ENCODE measurements at places on chromosomes 16 and 17.
A peak's percentile ranks its signal among the peaks of the same experiment; 100 is the strongest.

DNA sequence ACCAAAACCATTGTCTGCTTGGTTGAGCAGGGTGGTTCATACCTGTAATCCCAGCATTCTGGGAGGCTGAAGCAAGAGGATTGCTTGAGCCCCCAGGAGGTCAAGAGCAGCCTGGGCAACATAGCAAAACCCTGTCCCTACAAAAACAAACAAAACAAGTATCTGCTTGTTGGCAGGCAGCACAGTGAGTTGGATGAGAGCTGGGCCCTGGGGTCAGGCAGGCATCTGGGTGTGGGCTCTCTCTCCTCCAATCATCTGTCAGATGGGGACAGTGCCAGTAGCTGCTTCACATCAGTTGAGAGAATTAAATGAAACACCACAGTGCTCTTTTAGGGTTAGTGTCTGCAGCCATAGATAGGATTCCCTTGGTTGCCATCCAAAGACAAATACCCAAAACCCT, 5.8 kb downstream of the ARMC7 start:
- no peak for DNase-seq

DNA sequence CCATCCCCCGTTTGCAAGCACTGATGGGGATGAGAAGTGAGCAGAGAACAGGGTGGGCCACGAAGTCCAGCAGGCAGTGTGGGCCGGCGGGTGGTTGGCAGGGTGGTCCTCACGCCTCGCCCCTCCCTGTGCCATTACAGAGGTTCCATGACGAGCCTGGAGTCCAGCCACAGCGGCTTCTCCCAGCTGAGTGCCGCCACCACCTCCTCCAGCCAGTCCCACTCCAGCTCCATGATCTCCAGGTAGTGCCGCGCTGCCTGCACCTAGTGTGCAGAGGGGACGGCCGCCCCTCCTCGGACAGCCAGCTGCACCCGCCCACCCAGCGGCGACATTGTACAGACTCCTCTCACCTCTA, 73.0 kb downstream of the SEC14L1 start:
- DNase-seq: no peak

DNA sequence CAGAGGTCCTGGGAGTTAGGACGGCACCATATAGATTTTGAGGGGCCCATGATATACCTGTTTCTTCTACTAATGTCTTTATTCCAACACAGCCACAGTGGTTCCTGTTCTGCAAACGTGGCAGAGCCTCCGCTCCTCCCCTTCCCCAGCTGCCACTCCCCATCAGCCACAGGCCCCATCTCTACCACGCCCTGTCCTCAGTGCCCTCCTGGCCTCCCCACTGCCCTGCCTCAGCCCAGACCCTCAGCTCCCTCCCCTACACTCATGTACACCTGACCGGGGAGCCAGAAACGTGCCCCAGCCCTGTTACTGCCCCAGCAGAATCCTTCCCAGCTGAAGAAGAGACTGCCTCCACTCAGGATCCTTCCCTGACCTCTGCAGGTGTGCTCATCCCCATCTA, 11.9 kb upstream of the RBFOX3 start:
- no peak for DNase-seq

- no peak for DNase-seq
Measured at GRCh38 chr17:33079201-33079600, 87.6 kb downstream of the SPACA3 start.

DNA sequence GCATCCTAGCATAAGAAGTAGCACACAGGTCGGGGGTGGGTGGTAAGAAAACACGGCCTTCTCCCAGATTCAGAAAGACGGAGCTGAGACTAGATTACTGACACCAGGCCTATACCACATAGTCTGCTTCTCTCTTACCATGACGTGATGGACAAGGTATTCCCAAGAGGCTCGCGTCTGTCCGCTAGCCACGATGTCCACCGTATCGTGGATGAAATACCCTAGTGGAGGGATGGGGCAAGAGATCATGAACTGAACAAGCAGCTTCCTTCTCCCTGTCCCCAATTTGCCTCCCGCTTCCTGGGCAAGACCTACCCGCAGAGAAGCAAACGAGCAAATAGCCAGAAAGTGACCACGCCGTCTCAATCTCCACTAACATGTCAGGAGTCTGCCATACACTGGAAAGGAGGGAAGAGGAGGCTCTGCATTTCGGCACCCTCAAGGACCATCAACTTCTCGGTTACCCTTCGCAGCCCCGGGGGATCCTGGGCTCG, 820 bp downstream of the TLCD1 start:
- peak; percentile 88 for DNase-seq

DNA sequence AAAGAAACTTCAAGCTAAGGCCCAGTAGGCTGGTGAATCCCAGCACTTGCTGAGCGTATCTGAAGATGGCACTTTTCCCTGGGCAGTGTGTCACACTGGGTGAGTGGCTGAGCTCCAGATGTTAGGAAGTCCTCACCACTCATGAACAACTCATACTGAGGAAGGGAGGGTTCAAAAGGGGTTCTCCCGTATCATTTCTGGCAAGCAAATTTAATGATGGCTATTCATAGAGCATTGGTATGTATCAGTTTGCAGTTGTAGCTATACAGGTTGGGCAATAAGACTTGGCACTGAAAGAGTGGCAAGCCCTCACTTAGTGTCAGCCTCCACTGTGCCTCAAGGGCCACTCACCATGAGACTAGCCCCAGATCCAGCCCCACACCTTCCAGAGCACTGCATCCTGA, 10.7 kb downstream of the GFOD2 start:
- DNase-seq: no peak

DNA sequence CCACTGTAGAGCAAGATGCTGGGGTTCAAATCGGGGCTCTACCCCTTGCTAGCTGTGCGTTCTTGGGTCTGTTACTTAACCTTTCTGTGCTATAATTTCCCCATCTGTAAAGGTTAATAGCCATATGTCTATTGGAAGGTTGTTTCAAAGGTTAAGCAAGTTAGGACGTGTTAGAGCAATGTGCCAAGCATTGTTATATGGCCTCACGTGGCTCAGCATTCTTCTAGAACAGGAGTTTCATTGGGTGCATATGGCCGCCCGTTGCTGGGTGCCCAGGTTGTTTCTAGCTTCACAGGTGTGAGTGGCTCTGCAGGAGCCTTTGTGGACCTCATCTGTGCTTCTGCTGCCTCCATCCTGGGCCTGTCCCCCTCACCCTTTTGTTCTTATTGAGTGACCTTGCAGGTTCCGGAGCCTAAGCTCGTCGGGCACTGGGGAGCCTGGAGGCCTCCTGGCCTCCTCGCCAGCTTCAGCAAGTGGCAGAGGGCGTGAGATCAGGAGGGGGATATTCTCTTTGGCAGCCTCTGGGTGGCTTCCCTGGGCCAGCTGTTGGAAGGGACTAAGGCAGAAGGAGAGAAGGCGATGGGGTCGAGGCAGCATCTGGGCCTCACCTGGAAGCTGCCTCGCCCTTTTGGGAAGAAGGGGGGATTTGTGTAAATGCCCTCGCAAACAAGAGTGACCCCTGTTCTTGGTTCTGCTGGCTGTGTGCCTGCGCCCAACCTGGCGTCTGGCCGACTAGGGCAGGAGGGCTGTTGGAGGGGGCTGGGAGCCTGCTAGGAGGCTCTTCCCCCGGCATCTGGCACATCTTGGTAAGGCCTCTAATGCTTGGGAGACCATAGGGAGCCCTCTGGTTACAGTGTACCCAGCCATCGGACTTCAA, 80.2 kb upstream of the CIBAR2 start:
- DNase-seq: no peak

GRCh38 chr17:32127158-32127897, 15.0 kb upstream of the RHOT1 start:
- DNase-seq: peak; percentile 80

- DNase-seq: peak; percentile 80
Measured at GRCh38 chr16:20774703-20775362, 11.0 kb downstream of the ACSM3 start.

DNA sequence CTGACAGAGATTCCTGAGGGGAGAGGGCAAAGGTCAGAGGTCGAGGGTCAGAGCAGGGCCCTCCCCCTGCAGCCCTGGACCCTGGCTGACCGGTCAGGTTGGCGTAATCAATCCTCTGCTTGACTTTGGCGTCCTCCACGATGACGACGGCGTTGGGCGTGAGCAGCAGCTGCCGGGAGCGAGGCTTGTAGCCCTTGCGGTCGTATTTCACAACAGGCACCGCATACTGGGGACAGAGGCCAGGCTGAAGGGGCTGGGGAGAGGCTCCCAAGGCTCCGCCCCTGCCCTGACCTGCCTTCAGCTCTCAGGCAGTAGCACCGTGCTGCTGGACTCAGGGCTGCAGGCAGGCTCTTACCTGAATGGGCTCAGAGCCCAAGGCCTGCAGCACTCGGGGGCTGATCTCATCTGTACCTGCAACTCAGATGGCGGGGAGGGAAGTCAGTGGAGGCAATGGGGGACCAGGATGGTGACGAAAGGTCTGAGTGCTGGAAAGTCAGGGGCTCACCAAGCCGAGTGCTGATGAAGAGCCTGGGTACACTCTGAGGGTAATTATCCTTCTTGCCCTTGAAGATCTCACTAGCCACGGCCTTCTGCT, 12.0 kb upstream of the CRK start:
- DNase-seq: no peak

DNA sequence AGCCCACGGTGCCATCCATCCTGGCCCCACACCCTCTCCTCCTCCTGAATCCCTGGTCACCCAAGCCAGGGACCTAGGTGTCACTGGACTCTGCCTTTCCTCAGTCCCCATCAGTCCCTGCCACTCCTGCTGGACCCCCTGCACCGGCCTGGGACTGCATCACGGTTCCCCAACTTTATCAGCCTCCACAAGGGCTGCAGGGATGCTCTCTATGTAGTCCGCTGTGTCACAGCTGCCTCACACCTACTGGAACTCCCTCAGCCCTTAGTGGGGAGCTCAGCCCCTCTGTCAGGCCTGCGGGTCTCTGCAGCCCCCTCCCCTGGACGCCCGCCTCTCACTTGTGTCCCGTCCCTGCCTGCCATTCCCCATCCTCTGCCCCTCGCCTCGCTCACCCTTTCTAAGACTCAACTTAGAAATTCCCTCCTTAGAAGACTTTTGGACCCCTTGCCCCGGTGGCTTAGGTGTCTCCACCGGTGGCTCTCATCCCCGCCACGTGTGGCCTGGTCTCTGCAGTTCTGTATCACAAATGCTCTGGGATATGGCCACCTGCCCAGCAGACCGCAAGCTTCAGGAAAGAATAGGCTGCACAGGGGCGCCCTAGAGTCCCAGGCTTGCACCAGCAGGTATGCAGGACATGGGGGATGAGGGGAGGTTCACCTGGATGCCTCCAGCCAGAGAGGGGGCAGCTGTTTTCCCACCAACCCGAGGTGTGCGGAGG, 62.9 kb downstream of the PRMT7 start:
- no peak for DNase-seq

DNA sequence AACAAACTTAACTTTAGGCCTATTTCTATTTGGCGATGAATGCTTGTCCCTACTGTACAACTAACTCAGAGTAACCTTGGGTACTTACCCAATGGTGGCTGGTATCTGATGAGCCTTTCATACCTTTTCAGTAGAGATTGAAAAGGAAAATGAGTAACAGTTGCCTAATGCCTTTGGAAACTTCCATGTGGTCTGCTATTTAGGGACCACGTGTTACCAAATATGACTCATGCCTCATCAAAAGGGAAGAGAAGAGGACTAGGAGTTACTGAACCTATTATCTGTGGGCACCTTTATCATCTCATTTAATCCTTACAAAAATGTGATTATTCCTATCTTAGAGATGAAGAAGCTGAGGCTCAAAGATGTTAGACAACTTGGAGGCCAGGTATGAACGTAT, 8.1 kb downstream of the MYOCD start:
- no peak for DNase-seq

GRCh38 chr16:1884889-1885288, 12.9 kb upstream of the MEIOB start:
- no peak for DNase-seq

DNA sequence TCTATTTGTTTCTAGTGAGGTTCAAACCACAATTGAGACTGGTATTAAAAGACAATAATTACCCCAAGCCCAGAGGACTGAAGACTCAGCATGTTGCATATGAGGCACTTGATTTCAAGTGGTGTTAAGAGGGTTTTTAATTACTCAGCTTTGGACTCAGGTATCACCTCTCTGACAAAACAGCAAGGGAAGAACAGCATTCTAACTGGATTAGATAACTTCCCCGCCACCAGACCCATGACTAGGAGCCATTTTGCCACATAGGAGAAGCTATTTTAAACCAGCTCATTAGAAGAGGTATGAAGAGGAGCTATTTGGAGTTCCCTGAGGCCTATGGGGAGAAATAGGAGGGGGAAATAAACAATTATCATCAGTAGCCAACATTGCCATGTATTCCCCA, 226.1 kb upstream of the TOX3 start:
- no peak for DNase-seq

- no peak for DNase-seq
Measured at GRCh38 chr16:85236818-85237150, 124.5 kb upstream of the CIBAR2 start.

DNA sequence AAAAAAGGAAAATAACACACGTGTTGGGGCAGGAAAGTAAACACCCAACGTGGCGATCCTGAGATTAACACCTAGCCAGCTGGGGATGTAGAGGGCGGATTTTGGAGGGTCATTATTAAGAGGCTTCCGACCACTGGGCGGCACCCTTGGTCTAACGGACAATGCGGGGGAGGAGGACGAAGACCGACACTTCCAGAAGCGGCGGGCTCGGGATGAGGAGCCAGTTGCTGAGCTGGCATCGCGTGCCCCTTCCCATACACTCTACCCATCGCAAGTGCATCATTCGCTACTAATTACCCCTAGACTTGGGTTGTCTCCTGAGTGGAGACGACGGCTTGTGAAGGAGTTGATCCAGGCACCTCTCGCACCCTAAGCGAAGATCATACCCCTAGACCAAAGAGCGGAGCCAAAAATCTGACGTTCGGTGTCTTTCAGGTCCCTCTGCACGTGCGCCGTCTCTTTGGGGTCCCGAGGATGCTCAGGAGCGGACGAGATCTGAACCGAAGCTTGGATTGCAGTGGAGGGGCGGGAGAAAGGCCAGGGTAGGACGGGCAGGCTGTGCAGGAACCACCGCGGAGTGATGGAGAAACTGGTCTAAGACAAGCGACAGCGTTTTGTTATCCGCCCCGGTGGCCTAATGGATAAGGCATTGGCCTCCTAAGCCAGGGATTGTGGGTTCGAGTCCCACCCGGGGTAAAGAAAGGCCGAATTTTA, 17.6 kb downstream of the ZNF213 start:
- peak; percentile 63 for DNase-seq

- no peak for DNase-seq
Measured at GRCh38 chr17:17494499-17494869, 1.7 kb downstream of the RASD1 start.

GRCh38 chr16:69613378-69614154, 47.8 kb downstream of the NFAT5 start:
- DNase-seq: no peak
